ENCODE measurements at places on chromosomes 4 and X.

GRCh38 chrX:47218920-47219815 lies 687 bp downstream of the CDK16 start:
- peak; percentile 39 for DNase-seq

- DNase-seq: no peak
Measured at GRCh38 chrX:10447564-10448214, 172.7 kb downstream of the MID1 start.

GRCh38 chr4:152478461-152479237 lies 57.2 kb downstream of the FBXW7 start:
- DNase-seq: no peak

DNA sequence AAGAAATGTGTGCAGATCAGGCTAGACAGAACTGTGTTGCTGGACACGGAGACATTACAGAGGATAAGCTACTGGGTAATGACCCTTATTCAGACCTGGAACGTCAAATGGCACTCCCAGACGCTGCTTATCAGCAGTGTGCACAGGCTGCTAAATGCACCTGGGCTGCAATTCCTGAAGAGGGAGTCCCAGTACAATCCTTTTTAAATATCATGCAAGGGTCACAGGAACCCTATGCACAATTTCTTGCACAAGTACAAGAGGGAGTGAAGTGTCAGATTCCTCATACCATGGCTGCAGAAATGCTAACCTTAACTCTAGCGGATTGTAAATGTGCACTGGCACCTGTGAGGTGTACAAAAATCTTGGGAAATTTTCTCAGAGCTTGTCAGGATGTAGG lies 16.9 kb downstream of the SPIN2B start:
- no peak for DNase-seq

GRCh38 chr4:183011213-183011907 lies 87.7 kb upstream of the WWC2 start:
- no peak for DNase-seq
